Aorta (tissue), 5 donors: ENCODE measurements at places on chromosomes 13 and 19. TPM values are rescaled to one million over a fixed set of nuclear protein-coding genes. Genes with fewer than 3 reads are reported as not detected.

Gene CEACAM21
- 1.6 TPM for total RNA-seq

Gene PRR36
- total RNA-seq: 0.09 TPM

Gene CYP4F8
- total RNA-seq: not detected

Gene POU2F2
- 9.0 TPM for total RNA-seq

Gene VSIG10L
- 2.0 TPM for total RNA-seq

Gene JSRP1
- not detected for total RNA-seq

Gene CEACAM3
- 0.99 TPM for total RNA-seq

Gene SIAH3
- total RNA-seq: not detected

Gene HCST
- total RNA-seq: 18.7 TPM

Gene SYNGR4
- total RNA-seq: not detected

Gene TYROBP
- 117 TPM for total RNA-seq

Gene ACP7
- not detected for total RNA-seq

DNA sequence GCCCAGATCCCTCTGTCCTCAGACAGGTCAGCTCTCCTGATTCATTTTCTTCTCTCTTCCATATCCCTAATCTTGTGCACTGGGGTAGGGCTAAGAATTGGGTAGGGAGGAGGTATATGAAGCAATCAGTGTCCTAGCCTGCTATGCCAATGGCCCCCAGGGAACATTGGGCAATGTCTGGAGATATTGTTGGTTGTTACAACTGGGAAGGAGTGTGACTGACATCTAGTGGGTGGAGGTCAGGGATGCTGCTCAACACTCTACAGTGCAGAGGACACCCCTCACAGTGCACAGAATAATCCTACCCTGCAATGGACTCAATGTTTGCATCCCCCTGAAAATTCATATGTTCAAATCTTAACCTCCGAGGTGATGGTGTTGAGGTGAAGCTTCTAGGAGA is 57.5 kb downstream of the CPAMD8 start:
- H3K4me1 ChIP-seq: no peaks in the 10 kb centered on the region
- no peak overlapping the region for H3K27ac ChIP-seq
- H3K36me3 ChIP-seq: no peaks in the 10 kb centered on the region
- H3K4me3 ChIP-seq: no peak overlapping the region
- H3K27me3 ChIP-seq: no peaks in the 10 kb centered on the region

DNA sequence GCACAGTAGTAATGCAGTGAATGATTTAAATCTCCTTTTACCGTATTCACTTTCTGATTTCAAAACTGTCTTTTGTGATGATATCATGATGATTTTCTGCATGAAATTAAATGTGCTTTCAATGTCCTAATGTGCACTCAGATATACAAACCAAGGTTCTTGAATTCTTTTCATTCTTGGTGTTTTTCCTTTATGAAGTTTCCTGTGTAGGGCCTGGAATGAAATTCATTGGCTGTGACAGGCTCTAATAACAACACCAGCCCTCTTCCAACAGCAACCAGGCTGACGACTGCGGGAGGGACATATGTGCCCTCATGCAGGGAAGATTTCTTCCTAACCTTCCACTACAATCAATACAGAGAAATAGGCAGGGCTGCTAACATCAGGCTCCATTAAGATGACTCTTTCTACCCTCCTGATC is 1052.0 kb downstream of the DIAPH3 start:
- no peak overlapping the region for H3K27ac ChIP-seq
- DNase-seq: no peak
- no peaks in the 10 kb centered on the region for H3K4me1 ChIP-seq
- H3K27me3 ChIP-seq: no peaks in the 10 kb centered on the region
- H3K4me3 ChIP-seq: no peak overlapping the region
- H3K36me3 ChIP-seq: no peaks in the 10 kb centered on the region

GRCh38 chr19:33904681-33905080 is 108.0 kb downstream of the KCTD15 start:
- no peak overlapping the region for H3K27ac ChIP-seq
- no peaks in the 10 kb centered on the region for H3K36me3 ChIP-seq
- peak; percentile 75 for DNase-seq

DNA sequence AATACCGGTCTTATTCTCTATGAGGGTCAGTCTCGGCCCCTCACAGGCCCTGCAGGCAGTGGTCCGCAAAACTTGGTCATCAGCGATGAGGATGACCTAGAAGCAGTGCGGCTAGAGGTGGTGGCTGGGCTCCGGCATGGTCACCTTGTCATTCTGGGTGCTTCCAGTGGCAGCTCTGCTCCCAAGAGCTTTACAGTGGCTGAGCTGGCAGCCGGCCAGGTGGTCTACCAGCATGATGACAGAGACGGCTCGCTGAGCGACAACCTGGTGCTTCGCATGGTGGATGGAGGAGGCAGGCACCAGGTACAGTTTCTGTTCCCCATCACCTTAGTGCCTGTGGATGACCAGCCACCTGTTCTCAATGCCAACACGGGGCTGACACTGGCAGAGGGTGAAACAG is 1.8 kb downstream of the FREM2 start:
- H3K4me3 ChIP-seq: no peak overlapping the region
- H3K36me3 ChIP-seq: no peaks in the 10 kb centered on the region
- no peak overlapping the region for H3K27ac ChIP-seq
- H3K27me3 ChIP-seq: no peaks in the 10 kb centered on the region
- DNase-seq: no peak

GRCh38 chr13:23771956-23772355 is 117.2 kb downstream of the MIPEP start:
- H3K27ac ChIP-seq: no peak overlapping the region
- no peaks in the 10 kb centered on the region for H3K4me1 ChIP-seq
- H3K27me3 ChIP-seq: no peaks in the 10 kb centered on the region
- DNase-seq: no peak

GRCh38 chr13:113147206-113147605 is 11.2 kb upstream of the PROZ start:
- H3K4me1 ChIP-seq: no peaks in the 10 kb centered on the region
- H3K4me3 ChIP-seq: no peak overlapping the region
- no peaks in the 10 kb centered on the region for H3K27me3 ChIP-seq
- no peak for DNase-seq
- H3K36me3 ChIP-seq: no peaks in the 10 kb centered on the region
- no peak overlapping the region for H3K27ac ChIP-seq

- peak overlapping the region; percentile 90 for H3K4me3 ChIP-seq
- no peaks in the 10 kb centered on the region for H3K27me3 ChIP-seq
- no peak for DNase-seq
These were observed 1.1 kb downstream of the LSM14A start for GRCh38 chr19:34173193-34173956.

DNA sequence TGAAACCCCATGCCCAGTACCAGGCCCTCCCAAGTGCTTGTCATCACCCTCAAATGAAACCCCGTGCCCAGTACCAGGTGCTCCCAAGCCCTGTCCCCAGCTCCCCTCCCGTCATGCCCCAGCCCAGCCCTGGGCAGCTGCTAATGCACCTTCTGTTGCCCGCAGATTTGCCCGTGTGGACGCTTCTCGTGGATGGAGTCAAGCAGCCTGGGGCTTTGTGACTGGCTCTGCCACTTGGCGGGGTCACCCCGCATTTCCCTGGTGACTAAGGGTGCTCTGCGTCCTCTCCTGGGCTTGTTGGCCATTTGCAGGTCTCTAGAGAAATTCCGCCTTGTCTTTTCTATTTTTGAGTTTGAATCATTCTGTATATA is 82.7 kb downstream of the ATP11A start:
- DNase-seq: no peak
- no peaks in the 10 kb centered on the region for H3K36me3 ChIP-seq
- H3K27ac ChIP-seq: no peak overlapping the region
- H3K27me3 ChIP-seq: no peaks in the 10 kb centered on the region

GRCh38 chr19:3125900-3126524 is 9.8 kb upstream of the GNA15 start:
- DNase-seq: peak; percentile 87
- no peaks in the 10 kb centered on the region for H3K27me3 ChIP-seq
- H3K27ac ChIP-seq: no peak overlapping the region
- H3K36me3 ChIP-seq: no peaks in the 10 kb centered on the region
- H3K4me3 ChIP-seq: no peak overlapping the region

DNA sequence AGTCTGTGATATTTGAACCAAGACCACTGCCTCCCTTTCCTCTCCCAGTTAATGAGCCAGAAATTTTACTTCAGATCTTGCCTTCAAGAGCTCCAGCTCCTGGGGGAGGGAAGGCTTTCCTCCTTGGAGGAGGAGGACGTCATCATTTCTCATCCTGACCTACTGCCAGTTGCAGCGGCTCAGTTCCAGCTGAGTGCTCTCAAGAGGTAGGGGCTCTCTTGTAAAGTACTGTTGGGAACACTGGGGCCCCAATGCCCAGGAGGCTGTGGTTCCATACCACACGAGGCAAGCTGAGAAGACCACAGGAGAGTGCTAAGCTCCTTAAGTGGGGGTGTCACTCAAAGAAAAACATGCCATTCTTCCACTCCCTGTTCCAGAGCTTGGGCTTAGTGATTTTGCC is 36.2 kb downstream of the METTL21C start:
- DNase-seq: no peak
- peaks cover 8% of the 10 kb centered on the region for H3K36me3 ChIP-seq
- H3K4me3 ChIP-seq: no peak overlapping the region
- no peaks in the 10 kb centered on the region for H3K4me1 ChIP-seq
- H3K27ac ChIP-seq: no peak overlapping the region

GRCh38 chr13:95677564-95678266 is 776 bp downstream of the DNAJC3 start:
- no peaks in the 10 kb centered on the region for H3K36me3 ChIP-seq
- no peak for DNase-seq
- peak overlapping the region; percentile 58 for H3K27ac ChIP-seq
- peaks cover 1% of the 10 kb centered on the region for H3K4me1 ChIP-seq
- H3K4me3 ChIP-seq: peak overlapping the region; percentile 65

GRCh38 chr19:57465680-57466381 is 8.9 kb upstream of the VN1R1 start:
- no peak overlapping the region for H3K27ac ChIP-seq
- H3K36me3 ChIP-seq: no peaks in the 10 kb centered on the region
- H3K4me3 ChIP-seq: no peak overlapping the region
- no peaks in the 10 kb centered on the region for H3K27me3 ChIP-seq
- no peaks in the 10 kb centered on the region for H3K4me1 ChIP-seq
- DNase-seq: no peak

GRCh38 chr13:93399212-93399611 is 172.6 kb downstream of the GPC6 start:
- DNase-seq: no peak
- no peak overlapping the region for H3K27ac ChIP-seq
- H3K4me3 ChIP-seq: no peak overlapping the region
- no peaks in the 10 kb centered on the region for H3K4me1 ChIP-seq

- H3K27me3 ChIP-seq: no peaks in the 10 kb centered on the region
- no peak overlapping the region for H3K4me3 ChIP-seq
- no peaks in the 10 kb centered on the region for H3K4me1 ChIP-seq
- H3K27ac ChIP-seq: no peak overlapping the region
- no peaks in the 10 kb centered on the region for H3K36me3 ChIP-seq
- no peak for DNase-seq
These were observed 3.8 kb downstream of the APLP1 start for GRCh38 chr19:35872180-35872579.

DNA sequence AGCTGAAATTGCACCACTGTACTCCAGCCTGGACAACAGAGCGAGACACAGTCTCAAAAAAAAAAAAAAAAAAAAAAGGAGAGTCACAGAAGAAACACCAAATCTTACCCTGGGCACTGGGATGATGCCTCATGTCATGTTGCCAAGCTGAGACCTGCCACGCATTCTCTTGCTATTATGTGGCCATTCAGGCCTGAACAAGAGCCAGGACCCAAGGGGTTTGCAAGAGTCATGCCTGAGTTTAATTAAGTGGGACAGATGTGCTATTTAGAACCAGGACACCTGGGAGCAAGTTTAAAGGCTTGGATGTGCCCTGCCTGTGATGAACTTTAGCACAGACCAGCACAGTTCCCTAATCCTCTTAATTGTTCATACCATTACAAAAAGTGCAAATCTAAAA is 9.8 kb downstream of the PNMA8A start:
- H3K27ac ChIP-seq: no peak overlapping the region
- no peaks in the 10 kb centered on the region for H3K27me3 ChIP-seq
- no peak for DNase-seq
- no peak overlapping the region for H3K4me3 ChIP-seq
- no peaks in the 10 kb centered on the region for H3K4me1 ChIP-seq

GRCh38 chr13:21230516-21230915 is 54.1 kb downstream of the MRPL57 start:
- no peak overlapping the region for H3K27ac ChIP-seq
- no peak overlapping the region for H3K4me3 ChIP-seq
- no peaks in the 10 kb centered on the region for H3K36me3 ChIP-seq
- H3K4me1 ChIP-seq: no peaks in the 10 kb centered on the region
- no peaks in the 10 kb centered on the region for H3K27me3 ChIP-seq

DNA sequence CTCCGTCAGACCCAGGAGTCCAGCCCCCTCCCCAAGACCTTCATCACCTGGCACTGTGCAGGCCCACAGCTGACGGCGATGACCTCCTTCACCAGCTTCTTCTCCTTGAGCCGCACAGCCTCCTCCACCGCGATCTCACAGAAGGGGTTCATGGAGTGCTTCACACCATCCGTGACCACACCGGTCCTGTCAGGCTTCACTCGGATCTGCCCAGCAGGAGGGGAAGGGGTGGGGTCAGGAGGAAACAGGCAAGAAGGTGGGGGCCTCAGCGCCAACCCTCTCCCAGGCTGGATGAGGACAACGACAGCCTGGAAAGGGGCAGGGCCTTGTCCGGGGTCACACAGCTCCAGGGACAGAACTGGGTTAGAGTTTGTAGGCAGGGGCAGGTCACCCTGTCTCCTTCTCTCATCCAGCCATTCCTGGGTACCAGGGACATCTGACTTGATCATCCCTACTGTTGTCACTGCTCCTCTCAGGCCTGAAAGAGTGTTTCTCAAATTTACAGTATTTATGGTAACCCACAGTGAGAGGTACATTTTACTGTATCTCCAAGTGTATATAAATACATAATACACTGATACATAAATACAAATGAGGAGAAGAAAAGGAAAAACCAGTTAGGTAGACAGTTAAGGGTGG is 12.0 kb downstream of the ETFB start:
- no peak overlapping the region for H3K27ac ChIP-seq
- H3K4me3 ChIP-seq: no peak overlapping the region
- DNase-seq: no peak

DNA sequence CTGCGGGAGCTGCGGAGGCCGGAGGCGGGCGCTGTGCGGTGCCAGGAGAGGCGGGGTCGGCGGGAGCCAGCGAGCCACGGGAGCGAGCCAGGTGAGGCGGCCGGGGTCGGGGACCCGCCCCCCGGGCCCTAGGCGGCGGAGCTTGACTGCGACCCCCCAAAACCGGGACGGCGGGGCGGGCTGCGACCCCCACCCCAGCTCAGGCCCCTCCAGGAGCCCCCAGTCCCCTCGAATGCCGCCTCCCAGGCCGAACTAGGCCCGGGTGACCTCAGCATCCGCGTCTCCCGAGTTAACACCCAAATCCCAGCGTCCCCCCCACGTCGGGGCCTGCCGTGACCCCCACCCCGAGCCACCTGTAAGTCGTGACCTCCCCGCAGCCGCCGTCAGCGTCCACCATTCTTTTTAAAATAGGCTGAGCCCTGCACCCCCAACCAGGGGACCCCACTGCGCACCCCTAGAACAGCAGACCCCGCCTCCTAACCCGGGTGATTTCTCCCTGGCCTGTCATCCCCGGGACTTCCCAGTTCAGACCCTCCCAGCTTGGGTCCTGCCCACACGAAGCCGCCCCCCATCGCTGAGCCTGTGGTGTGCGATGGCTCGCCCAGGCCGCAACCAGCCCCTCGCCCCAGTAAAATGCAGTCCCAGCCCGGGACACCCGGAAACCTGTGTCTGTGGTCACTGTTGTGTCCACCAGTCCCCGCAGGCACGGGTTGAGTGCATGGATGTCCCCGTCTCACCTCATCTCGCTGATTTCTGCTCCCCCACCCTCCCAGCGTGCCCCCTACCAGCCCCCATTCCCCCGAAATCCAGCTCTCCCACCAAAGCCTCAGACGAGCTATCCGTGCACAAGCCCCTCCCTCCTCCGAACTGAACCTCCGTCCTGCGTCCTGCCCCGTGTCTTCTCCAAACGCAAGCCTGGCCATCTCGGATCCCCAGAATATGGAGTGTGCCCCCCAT is 551 bp downstream of the FZR1 start:
- DNase-seq: no peak
- H3K4me1 ChIP-seq: no peaks in the 10 kb centered on the region
- H3K4me3 ChIP-seq: peak overlapping the region; percentile 73
- peak overlapping the region; percentile 39 for H3K27ac ChIP-seq
